ENCODE measurements at places on chromosomes 3 and 15.

DNA sequence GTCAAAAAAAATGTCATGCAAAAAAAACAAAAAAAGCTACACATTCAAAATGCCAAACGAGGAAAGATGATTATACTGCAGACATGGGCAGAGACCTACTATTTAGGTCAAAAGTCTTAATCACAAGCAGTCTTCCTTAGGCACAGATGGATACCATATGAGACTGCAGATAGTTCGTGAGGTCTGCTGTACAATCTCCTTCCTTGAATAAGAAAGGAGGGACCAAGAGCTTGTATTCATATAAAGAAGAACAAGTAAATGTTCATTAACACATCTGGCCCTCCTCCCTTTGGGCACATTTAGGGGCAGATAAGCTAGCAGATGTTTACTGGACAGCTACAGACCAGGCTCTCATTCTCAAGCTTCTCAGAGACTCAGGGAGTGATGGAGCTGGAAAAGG, 45.3 kb downstream of the ANXA2 start:
- no peak for DNase-seq
- H3K27me3 ChIP-seq: no peaks in the 10 kb centered on the region
- H3K27ac ChIP-seq: peak overlapping the region; percentile 34
- H3K4me3 ChIP-seq: no peak overlapping the region

DNA sequence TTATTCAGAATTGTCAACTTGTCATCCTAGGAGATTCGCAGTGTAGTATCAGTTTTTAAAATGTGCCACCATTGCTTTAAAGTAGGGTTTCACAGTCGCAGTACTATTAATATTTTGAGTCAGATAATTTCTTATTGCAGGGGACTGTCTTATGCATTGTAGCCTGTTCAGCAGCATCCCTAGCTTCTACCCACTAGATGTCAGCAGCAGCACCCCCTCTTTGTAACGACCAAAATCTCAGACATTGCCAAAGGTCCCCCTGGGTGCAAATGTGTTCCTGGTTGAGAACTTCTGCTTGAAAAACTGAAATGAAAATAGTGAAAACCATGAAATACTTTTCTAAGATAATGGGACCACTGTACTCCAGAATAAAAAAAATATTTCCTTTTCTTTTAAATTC, 474.8 kb downstream of the CNTN3 start:
- no peak for DNase-seq
- H3K27me3 ChIP-seq: no peaks in the 10 kb centered on the region
- peaks cover 4% of the 10 kb centered on the region for H3K4me1 ChIP-seq

GRCh38 chr3:69309814-69310213, 76.1 kb downstream of the FRMD4B start:
- no peak overlapping the region for H3K4me3 ChIP-seq
- H3K27me3 ChIP-seq: no peaks in the 10 kb centered on the region
- peaks cover 12% of the 10 kb centered on the region for H3K4me1 ChIP-seq
- no peak overlapping the region for H3K27ac ChIP-seq
- DNase-seq: no peak

- peaks cover 65% of the 10 kb centered on the region for H3K4me1 ChIP-seq
- DNase-seq: no peak
- no peak overlapping the region for H3K4me3 ChIP-seq
- peak overlapping the region; percentile 96 for H3K27ac ChIP-seq
Measured at GRCh38 chr3:134309987-134310700, 59.5 kb upstream of the RYK start.

DNA sequence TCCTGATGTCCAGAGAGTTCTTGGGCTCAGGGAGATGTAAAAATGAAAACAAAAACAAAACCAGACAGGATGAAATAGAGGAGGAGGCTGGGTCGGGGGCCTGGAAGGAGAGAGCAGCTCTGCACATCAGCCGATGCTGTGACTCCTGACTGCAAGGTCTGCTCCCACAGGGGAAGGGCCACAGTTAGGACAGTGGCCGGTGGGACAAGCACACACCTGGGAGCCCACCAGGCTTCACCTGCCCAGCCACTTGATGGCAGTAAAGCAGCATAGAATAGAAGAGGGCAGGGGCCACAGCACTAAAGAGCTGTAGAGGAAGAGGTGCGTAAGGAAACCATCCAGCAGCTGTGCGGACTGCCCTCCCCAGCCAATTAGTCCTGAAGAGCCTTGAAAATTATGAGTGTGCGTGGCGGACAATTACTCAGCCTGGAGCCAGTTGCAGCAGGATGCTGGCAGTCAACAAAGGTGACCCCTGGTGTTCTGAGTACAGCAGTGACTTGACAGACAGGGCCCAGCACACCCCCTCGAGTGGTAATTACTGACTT, 29.8 kb downstream of the ALS2CL start:
- no peak overlapping the region for H3K27ac ChIP-seq
- peak; percentile 67 for DNase-seq
- H3K4me3 ChIP-seq: no peak overlapping the region
- peaks cover 20% of the 10 kb centered on the region for H3K4me1 ChIP-seq
- peaks cover 5% of the 10 kb centered on the region for H3K27me3 ChIP-seq
- H3K36me3 ChIP-seq: no peaks in the 10 kb centered on the region

- no peak overlapping the region for H3K4me3 ChIP-seq
- H3K27ac ChIP-seq: no peak overlapping the region
- no peaks in the 10 kb centered on the region for H3K4me1 ChIP-seq
- H3K27me3 ChIP-seq: no peaks in the 10 kb centered on the region
Measured at GRCh38 chr3:177405191-177405672, 207.9 kb upstream of the TBL1XR1 start.

DNA sequence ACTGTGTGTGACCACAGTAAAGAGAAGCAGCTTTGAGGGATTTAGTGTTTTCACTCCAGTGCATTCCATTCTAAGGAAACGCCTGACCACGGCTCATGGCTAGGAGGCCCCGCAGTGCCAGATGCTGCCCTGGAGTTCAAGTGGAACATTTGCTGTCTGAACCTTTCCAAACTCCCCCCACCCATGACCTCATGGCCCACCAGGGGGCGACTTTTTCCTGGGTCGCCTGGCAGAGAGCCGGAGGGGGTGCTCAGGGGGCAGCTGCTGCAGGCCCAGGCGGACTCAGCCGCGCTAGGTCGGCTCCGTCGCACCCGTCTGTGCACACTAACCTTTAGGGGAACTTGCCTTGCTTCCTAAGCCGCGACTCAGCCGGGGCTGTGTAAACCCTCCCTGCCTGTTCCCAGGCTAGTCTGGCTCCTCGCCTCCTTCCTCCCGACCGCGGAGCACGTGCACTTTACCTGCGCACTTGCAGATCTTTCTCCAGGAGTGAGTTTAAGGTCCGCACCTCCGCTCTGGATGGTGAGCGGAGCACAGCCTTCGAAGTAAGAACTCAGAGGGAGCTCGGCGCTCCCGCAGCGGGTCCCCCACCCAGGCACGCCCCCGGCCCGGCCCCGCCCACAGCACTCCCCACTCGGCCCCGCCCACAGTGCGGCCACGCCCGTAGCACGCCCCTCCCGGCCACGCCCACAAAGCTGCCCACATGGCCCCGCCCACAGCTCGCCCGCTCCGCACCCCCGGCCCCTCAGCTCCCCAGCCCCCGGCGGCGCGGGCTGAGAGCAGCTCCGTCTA, at the start of gene OCA2:
Gene OCA2, minus strand, starts transcription at position 550 of the 789 bp plus-strand sequence. CDS start 17,441 bp downstream, outside the sequence.
- no peaks in the 10 kb centered on the region for H3K36me3 ChIP-seq
- H3K4me3 ChIP-seq: peak within 1 kb of the TSS; percentile 42
- peaks cover 35% of the 10 kb centered on the region for H3K4me1 ChIP-seq
- DNase-seq: no peak
- H3K27ac ChIP-seq: peak within 1 kb of the TSS; percentile 75

DNA sequence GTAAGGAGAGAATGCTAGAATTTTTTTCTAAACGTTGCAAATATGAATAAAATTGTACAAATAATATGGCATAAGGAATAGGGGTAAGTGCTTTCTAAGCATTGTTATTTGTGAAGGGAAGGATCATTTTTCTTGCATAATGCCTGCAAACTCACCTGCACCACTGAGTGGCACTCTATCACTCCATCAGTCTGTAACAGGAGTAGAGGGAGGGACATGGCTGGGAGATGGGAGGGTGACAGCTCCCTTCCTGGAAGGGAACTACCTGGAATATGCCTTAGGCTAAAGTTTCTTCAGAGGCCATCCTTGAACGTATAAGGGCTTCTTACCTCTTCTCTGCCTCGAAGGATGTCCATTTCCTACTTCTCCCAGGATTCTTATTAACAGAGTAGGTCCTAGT, 3.0 kb downstream of the NAALADL2 start:
- H3K4me3 ChIP-seq: no peak overlapping the region
- no peak for DNase-seq
- H3K4me1 ChIP-seq: peaks cover 5% of the 10 kb centered on the region
- H3K27ac ChIP-seq: no peak overlapping the region

GRCh38 chr15:63500265-63501250, 3.8 kb upstream of the USP3 start:
- peaks cover 4% of the 10 kb centered on the region for H3K27me3 ChIP-seq
- H3K4me3 ChIP-seq: peak overlapping the region; percentile 57
- H3K4me1 ChIP-seq: peaks cover 38% of the 10 kb centered on the region
- H3K36me3 ChIP-seq: no peaks in the 10 kb centered on the region
